ENCODE measurements at places on chromosomes 3 and 15. TPM values are rescaled to one million over a fixed set of nuclear protein-coding genes. Genes with fewer than 3 reads are reported as not detected.

GRCh38 chr15:67080900-67081431 is 15.6 kb downstream of the SMAD3 start:
- no peaks in the 10 kb centered on the region for H3K27me3 ChIP-seq
- peak overlapping the region; percentile 88 for H3K27ac ChIP-seq
- peaks cover 3% of the 10 kb centered on the region for H3K36me3 ChIP-seq
- peak; percentile 66 for DNase-seq
- H3K4me1 ChIP-seq: peaks cover 99% of the 10 kb centered on the region

DNA sequence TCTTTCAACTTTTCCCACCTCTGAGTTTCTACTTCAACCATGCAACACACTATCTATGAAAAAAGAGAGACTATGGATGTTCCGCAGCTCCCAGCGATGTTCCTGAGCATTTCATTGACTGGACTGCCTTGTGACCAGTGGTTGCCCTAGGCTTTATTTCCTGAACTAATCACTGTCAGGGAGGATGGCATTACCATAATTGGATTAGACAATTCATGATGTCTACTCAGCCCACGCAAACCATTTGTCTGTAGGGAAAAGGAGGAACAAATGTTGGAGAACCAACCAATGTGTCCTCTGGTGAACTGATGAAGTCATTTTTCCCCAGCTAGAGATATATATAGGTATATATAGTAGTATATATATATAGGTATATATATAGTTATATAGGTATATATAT is 229.3 kb upstream of the MCTP2 start:
- no peak for DNase-seq
- H3K36me3 ChIP-seq: no peaks in the 10 kb centered on the region
- no peaks in the 10 kb centered on the region for H3K27me3 ChIP-seq
- H3K4me1 ChIP-seq: no peaks in the 10 kb centered on the region
- no peak overlapping the region for H3K4me3 ChIP-seq
- H3K27ac ChIP-seq: no peak overlapping the region

- DNase-seq: no peak
- H3K4me1 ChIP-seq: no peaks in the 10 kb centered on the region
- no peaks in the 10 kb centered on the region for H3K27me3 ChIP-seq
- H3K36me3 ChIP-seq: peaks cover 64% of the 10 kb centered on the region
- H3K27ac ChIP-seq: no peak overlapping the region
Measured at GRCh38 chr3:128814519-128815317, 64.7 kb upstream of the ACAD9 start.

The XCR1 gene
- total RNA-seq: not detected

The NLGN1 gene
- not detected for total RNA-seq

The CISH gene
- total RNA-seq: 23.4 TPM

DNA sequence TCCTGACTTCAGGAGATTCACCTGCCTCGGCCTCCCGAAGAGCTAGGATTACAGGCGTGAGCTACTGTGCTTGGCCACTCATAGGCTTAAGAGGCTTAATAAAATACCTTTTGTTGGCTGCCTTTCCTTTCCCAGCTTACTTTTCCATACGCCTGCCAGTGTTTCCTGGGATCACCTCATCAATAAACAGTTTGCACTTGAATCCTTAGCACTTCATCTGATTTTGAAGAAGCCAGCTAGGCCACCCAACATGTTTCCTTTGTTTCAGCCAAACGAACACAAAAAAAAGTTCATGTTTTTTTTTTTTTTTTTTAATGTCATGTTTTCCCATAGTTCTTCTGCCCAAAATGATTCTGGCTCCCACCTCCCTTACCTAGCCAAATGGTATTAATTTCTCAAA is 92.3 kb downstream of the RAP2B start:
- no peaks in the 10 kb centered on the region for H3K36me3 ChIP-seq
- no peak for DNase-seq
- no peak overlapping the region for H3K4me3 ChIP-seq
- no peak overlapping the region for H3K27ac ChIP-seq
- no peaks in the 10 kb centered on the region for H3K27me3 ChIP-seq

The AP3B2 gene
- total RNA-seq: 0.12 TPM

The TMEM40 gene
- 4.4 TPM for total RNA-seq

The PRSS50 gene
- total RNA-seq: not detected

- H3K4me1 ChIP-seq: no peaks in the 10 kb centered on the region
- H3K27ac ChIP-seq: no peak overlapping the region
- H3K36me3 ChIP-seq: no peaks in the 10 kb centered on the region
- no peak for DNase-seq
Measured at GRCh38 chr15:22918596-22919140, 61.5 kb downstream of the CYFIP1 start.

DNA sequence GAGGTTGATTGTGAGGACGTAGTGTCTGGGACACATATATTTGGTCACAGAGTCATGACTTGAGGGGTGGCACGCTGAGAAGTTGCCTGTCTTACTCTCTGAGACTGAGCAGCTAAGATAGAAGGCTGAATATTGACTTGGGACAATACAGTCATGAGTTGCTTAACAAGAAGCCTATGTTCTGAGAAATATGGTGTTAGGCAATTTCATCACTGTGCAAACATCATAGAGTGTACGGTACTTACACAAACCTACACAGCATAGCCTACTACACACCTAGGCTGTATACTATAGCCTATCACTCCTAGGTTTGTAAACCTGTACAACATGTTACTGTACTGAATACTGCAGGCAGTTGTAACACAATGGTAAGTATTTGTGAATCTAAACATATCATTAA is 30.3 kb upstream of the SPESP1 start:
- no peaks in the 10 kb centered on the region for H3K36me3 ChIP-seq
- H3K27ac ChIP-seq: no peak overlapping the region
- H3K4me3 ChIP-seq: no peak overlapping the region

The TMEM41A gene
- total RNA-seq: 22.0 TPM

GRCh38 chr3:42535981-42536784 is 33.7 kb downstream of the VIPR1 start:
- H3K27ac ChIP-seq: no peak overlapping the region
- H3K4me3 ChIP-seq: no peak overlapping the region
- H3K36me3 ChIP-seq: peaks cover 2% of the 10 kb centered on the region
- no peak for DNase-seq

The NDN gene
- total RNA-seq: not detected

The CFAP100 gene
- total RNA-seq: not detected

The ITIH1 gene
- total RNA-seq: not detected

DNA sequence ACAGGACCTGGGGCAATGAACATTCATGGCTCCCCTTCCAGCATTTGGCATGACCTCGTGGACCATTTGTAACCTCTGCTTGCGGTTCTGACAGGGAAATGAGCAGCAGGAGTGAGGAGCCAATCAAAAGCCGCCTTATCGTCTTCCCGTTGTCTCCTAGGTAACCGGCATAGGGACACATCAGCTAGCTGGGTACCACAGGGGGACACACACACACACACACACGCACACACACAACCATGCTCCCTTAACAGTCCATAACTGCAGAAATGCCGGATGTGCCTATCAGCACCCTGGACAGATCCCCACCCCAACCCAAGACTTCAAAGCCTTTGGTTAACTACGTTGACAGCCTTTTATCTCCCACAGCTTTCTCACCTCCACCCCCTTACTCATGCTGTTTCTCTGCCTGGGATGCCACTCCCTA is 53.4 kb upstream of the CCDC174 start:
- no peak overlapping the region for H3K4me3 ChIP-seq
- no peaks in the 10 kb centered on the region for H3K36me3 ChIP-seq
- H3K27ac ChIP-seq: no peak overlapping the region
- peaks cover 20% of the 10 kb centered on the region for H3K27me3 ChIP-seq
- H3K4me1 ChIP-seq: no peaks in the 10 kb centered on the region

The SRGAP3 gene
- total RNA-seq: 8.1 TPM

DNA sequence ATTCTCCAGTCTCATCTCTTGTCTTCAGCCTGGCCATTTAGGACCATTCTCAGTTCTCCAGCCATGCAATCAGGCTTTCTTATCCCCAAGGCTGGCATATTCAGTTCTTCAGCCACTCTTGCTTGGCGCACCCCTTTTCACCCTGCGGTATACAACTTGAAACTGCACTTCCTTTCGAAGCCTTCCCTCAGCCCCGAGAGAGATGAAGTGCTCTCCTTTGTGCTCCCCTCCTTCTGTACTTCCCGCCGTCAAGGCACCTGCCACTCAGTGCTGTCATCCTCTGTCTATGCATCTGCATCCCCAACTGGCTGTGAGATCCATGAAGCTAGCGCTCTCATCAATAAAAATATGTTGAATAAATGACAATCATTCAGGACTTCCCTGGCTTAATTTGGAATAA is 45.7 kb downstream of the MORC1 start:
- H3K4me3 ChIP-seq: no peak overlapping the region
- no peak overlapping the region for H3K27ac ChIP-seq
- no peak for DNase-seq
- H3K27me3 ChIP-seq: peaks cover 3% of the 10 kb centered on the region

GRCh38 chr3:80018375-80018774 is 250.6 kb upstream of the ROBO1 start:
- H3K27me3 ChIP-seq: no peaks in the 10 kb centered on the region
- no peaks in the 10 kb centered on the region for H3K4me1 ChIP-seq
- no peak overlapping the region for H3K4me3 ChIP-seq
- no peaks in the 10 kb centered on the region for H3K36me3 ChIP-seq

The PTH1R gene
- not detected for total RNA-seq

DNA sequence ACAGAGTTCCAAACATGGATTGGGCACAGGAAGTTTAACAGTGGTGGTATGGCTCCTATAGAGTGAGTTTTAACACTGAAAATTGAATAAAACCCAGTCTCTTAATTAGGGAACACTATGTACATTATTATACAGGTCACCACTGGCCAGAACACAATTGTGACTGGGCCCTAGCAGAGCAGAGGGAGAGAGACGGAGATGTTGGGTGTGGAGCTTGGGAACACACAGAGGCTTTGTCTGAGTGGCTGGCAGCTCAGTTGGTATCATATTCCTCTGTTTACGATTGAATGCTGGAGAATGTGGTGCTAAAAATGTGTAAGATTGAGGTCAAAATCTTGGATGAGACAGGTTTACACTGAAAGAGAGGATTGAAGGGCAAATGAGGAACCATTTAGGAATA is 6.8 kb upstream of the MOBP start:
- no peaks in the 10 kb centered on the region for H3K4me1 ChIP-seq
- H3K4me3 ChIP-seq: no peak overlapping the region
- H3K36me3 ChIP-seq: no peaks in the 10 kb centered on the region
- H3K27ac ChIP-seq: no peak overlapping the region
- peaks cover 4% of the 10 kb centered on the region for H3K27me3 ChIP-seq

All from CD4-positive, CD25-positive, alpha-beta regulatory T cell (primary cell).